Vagina (tissue), 2 donors: ENCODE measurements at places on chromosomes 12 and 14. TPM values are rescaled to one million over a fixed set of nuclear protein-coding genes. Genes with fewer than 3 reads are reported as not detected.

- no peak for DNase-seq
These were observed 15.6 kb upstream of the PLEKHD1 start for GRCh38 chr14:69468949-69469348.

- DNase-seq: no peak
These were observed 9.7 kb upstream of the PEBP1 start for GRCh38 chr12:118126119-118126757.

DNA sequence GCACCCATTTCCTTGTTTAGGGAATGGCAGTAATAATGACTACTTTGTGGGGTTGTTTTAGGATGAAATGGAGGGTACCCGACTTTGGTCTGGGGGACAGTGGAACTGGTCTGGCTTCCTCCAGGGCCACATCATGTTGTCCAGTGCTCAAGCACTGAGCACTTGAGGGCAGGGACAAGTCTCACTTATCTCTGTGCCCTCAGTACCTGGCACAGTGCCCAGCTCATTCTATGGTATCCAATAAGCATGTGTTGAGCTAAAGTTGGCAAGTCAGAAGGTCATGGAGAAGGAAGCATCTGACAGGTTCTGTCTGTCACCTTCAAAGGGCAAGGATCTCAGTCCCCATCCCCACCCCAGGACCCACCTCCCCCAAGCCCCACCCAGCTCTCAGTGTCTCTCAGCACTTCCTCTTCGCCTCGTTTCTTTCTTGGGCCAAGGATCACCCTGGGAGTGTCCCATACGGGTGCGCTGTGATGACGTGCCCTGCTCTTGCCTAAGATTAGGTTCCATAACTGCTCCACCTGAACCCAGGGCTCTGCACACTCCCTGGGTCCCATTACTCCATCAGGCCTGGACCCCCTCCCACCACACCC is 24.3 kb upstream of the TMEM106C start:
- DNase-seq: no peak

DNA sequence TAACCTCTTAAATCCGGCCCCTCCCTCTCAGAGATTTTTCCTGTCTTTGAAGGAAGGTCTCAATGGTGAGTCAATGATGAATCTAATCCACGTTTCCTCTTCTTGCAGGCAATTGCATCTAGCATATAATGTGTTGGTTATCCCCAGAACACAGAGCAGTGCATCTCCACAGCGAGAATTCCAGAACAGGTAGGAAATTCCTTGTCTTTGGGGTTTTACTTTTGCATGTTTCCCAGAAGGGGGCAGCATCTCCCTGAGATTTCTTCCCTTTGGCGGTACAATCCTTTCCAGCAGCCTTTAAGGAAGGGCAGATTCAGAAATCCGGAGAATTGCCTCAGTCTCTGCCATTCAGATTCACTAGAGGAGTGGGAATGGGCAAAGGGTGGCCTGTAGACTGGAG is 128.0 kb downstream of the KCNA5 start:
- no peak for DNase-seq

- no peak for DNase-seq
These were observed 3.9 kb upstream of the RNU6-7 start for GRCh38 chr14:32197919-32198318.

GRCh38 chr12:47741340-47741703 is 16.0 kb upstream of the ENDOU start:
- no peak for DNase-seq

DNA sequence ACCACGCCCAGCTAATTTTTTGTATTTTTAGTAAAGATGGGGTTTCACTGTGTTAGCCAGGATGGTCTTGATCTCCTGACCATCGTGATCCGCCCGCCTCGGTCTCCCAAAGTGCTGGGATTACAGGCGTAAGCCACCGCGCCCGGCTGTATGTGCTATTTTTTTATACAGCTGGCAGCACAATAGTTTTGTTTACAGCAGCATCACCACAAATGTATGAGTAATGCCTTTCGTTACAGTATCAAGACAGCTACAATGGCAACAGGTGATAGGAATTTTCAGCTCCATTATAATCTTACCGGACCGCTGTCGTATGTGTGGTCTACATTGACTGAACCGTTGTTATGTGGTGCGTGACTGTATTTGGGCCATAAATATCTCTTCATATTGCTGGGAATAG is 11.6 kb upstream of the MDM2 start:
- DNase-seq: no peak

The CIDEB gene
- total RNA-seq: 16.0 TPM

The C12orf42 gene
- not detected for total RNA-seq
